ENCODE measurements at places on chromosomes 16 and 17.

GRCh38 chr16:20851601-20852000 is 45.3 kb downstream of the REXO5 start:
- no peak for DNase-seq

- DNase-seq: no peak
Measured at GRCh38 chr16:80142281-80142680, 398.5 kb upstream of the DYNLRB2 start.

- no peak for DNase-seq
Measured at GRCh38 chr16:35569413-35569812, 2110.0 kb downstream of the TP53TG3F start.

GRCh38 chr17:69418535-69418934 is 4.0 kb downstream of the MAP2K6 start:
- DNase-seq: no peak

GRCh38 chr16:66874079-66874775 is 6.1 kb upstream of the PDP2 start:
- no peak for DNase-seq

- DNase-seq: peak; percentile 71
Measured at GRCh38 chr16:88781140-88782077, 3.6 kb downstream of the PIEZO1 start.

- DNase-seq: peak; percentile 24
Measured at GRCh38 chr16:719815-720446, 1.0 kb upstream of the ANTKMT start.

DNA sequence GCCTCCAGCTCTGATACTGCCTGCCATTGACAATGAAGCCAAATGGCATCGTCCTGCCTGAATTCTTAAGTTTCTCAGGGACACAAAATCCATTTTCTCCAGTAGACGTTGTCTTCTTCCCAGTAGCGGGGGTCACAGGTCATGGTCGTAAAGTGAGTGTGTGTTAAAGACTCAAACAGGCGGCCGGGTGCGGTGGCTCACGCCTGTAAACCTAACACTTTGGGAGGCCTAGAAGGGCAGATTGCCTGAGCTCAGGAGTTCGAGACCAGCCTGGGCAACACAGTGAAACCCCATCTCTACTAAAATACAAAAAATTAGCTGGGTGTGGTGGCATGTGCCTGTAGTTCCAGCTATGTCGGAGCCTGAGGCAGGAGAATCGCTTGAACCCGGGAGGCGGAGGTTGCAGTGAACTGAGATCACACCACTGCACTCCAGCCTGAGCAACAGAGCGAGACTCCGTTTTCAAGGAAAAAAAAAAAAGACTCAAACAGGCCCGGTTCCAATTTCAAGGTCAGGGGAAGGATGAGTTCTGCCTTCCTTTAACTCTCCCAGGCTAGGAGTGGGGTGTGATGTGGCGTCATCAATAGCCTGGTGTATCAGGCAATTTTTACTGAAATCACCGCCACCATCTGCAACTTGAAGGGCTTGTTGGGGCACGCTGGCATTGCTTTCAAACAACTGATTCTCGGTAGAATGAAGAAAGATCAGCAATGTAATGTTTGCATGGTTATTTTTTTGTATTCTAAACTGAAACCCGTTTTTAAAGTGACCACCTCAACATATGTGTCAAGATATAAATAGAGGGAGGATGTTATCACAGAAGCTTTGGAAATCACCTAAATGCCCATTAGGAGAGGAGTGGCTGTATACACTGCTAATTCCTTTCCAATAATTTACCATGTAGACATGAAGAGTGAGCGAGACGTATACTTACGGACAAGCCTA is 91.0 kb downstream of the WSCD1 start:
- DNase-seq: no peak

GRCh38 chr16:13081825-13082331 is 180.5 kb downstream of the SHISA9 start:
- no peak for DNase-seq

DNA sequence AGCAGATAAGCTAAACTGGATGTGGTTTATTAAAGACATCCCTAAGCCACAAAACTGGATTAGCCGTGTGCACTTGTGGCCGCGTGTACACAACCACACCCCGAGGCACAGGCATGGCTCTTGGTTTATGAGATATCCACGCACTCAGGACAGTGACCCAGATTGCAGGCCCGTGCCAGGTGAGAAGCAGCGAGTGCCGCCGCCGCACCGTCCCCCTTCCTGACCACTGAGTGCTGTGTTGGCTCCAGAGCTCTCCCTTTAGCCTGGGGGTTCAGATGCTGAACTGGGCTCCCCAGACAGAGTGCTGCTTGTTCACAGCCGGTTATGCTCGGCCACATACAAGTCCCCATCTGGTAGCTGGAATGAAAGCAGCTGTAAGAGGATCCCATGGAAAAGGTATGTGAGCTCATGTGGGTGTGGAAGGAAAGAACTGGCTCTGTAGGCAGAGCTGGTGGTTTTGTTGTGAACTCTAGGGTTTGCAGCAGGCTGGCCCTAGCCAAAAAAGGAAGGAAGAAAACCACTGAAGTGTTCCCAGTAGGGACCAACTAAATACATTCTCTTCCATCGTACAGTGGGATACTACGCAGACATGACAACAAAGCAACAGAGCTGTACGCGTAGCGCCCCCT is 29.5 kb downstream of the KNOP1 start:
- DNase-seq: no peak

GRCh38 chr17:12510535-12510934 is 155.2 kb upstream of the MYOCD start:
- no peak for DNase-seq

DNA sequence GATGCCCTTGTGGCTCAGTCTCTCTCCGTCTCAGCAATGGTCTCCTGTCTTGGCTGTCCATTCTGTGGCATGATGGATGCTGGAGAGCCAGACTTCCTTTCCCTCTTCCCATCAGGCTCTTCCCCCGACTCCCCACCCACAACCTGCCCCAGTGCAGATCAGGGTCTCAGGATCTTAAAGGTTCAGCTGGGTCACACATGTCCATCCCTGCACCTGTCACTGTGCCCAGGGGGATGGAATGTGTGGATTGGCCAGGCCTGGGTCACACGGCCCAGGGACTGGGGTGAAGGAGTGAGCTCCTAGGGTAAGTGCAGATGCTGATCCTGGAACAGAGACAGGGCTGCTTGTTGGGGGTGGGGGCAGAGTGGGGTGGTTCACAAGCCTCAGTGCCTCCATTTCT is 23.0 kb downstream of the ADGRG5 start:
- no peak for DNase-seq

GRCh38 chr17:42895185-42895555 is 5.4 kb upstream of the G6PC1 start:
- DNase-seq: no peak

GRCh38 chr16:21301895-21302291 is 23.8 kb upstream of the CRYM start:
- DNase-seq: no peak

DNA sequence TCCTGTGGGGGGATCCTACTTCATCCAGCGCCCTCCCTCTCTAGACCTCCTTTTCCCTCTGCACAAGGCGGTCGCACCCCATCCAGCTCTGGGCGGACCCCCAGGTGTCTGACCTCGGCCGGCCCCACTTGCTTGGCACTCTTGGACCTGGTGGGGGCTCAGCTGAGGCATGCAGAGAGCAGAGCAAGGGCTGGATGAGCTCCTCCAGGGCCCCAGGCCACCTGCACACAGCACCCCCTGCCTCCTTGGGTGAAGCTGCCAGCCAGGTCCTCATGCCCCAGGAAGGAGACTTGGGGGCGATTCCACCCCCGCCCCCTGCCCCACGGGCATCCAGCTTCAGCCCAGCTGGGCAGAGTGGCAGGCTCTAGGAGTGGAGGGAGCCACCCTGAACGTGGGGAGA is 159.4 kb upstream of the GSE1 start:
- no peak for DNase-seq

- peak; percentile 86 for DNase-seq
Measured at GRCh38 chr17:68291836-68292688, 767 bp downstream of the ARSG start.
